GM23248 (cell line): ENCODE measurements at places on chromosomes 4 and X. TPM values are rescaled to one million over a fixed set of nuclear protein-coding genes. Genes with fewer than 3 reads are reported as not detected.

The TDO2 gene
- 0.25 TPM in 1 of 2 replicates, not detected in the other for total RNA-seq

The TRPC3 gene
- 0.22 TPM in 1 of 2 replicates, not detected in the other for total RNA-seq

The FGFBP2 gene
- not detected in 2 replicates for total RNA-seq

The MAGIX gene
- 1.3 and 8.0 TPM in 2 replicates for total RNA-seq

The ZNF330 gene
- total RNA-seq: 24.8 and 28.9 TPM in 2 replicates
